ENCODE measurements at places on chromosomes 4 and X.
A peak's percentile ranks its signal among the peaks of the same experiment; 100 is the strongest.

DNA sequence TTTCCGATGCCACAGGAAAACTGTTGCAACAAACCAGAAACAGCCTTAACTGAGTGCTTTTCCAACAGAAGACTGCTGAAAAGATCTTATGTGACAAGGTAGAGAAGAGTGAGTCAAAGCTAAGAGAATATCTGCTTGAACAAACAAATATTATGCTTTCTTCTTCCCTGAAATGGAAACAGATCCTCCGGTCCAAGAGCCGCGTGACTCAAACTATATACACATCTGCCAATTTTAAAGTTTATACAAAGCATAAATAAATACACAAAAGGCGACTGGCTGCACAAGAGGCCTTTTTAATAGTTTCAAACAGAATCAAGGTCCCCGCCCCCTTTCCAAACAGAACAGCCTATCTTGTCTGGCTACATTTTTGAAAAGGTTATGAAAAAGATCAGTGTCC, 329.7 kb upstream of the F9 start:
- DNase-seq = no peak

DNA sequence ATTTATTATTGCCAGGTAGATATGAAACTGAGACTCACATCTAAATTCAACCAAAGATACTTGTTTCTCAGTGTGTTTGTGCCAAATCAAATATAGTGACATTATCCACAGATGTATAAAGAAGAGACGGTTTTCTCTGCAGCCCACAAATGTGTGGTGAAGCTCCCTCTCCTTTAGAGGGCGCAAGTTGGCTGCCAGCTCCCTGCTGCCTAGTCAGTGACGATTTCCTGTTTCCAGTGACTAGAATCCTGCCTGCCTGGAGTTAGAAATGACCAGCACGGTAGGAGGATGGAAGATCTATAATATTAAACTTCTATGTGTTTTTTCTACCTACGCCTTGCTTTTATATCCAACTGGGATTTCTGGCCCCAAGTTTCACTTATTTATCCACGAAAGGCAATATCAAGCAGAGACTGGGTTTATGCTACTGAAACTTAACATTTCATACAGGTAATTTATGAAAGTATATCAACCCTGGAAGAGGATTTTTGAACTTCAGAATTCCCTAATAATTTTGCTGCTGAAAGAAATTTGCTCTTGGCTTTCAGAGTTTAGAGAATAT, 1793.7 kb upstream of the TENM3 start:
- no peak for DNase-seq

DNA sequence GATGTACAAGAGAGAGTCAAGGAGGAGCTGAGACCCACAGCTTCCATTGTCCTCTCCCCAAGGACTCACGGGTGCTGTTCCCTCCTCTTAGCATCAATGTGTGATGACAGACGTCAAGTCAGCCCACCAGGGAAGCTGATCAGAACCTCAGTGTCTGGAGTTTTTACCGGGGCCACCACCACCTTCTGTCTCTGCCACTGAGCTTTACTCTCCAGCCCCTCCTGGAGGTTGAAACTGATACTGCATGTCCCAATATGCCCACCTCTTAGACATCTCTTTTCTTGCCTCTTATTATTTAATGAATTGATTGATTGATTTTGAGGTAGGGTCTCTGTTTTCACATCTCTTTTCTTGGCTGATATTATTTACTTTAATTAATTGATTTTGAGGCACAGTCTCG, 10.3 kb upstream of the AKAP17A start:
- DNase-seq = peak; percentile 59

GRCh38 chr4:108885211-108885610, 122.4 kb upstream of the ETNPPL start:
- no peak for DNase-seq

DNA sequence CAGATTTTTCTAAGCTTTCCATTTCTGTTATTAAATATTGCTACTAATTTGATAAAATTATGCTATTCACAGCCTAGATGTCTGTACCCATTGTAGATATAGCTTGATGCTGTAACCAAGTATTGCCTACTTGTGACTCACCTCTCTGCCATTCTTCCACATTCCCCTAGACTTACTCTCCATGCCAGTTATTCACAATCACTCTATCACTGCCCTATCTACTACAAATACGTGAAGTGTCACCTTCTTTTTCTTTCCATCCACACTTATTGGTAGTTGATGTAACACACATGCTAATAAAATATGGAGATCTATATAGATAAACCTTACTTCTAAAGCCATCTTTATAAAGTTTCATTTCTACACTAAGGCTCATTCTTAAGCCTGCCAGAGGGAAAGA, 179.4 kb upstream of the PACRGL start:
- no peak for DNase-seq

GRCh38 chr4:143482840-143483239, 30.7 kb upstream of the SMARCA5 start:
- DNase-seq = no peak

All from CD8-positive, alpha-beta memory T cell (primary cell).